CD4-positive, alpha-beta T cell treated with Interleukin-4 for 4 hours (primary cell): ENCODE measurements at places on chromosomes 7 and 10.
A peak's percentile ranks its signal among the peaks of the same experiment; 100 is the strongest.

DNA sequence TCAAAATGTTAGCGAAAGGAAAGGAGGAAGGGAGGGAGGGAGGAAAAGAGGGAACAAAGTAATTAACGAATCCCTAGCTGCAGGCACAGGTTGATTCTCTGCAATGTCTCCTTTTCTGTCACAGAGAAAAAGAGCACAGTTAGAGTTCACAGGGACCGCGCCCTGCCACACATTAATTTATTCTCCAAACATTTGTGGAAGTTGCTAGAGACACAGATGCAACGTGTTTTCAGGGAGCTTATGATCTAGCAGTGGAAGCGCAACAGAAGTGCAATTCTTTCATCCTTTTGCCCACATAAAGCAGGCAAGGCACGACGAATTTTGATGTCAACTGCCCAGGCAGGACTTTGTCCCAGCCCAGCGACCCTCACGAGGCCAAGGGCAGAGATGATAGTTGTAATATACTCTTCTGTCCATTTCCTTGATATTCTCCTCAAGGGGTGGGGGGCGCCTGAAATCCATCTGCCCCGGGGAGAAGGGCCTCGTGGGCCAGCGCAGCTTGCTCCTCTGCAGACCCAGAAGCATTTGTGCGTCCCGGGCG, 101.7 kb upstream of the ZNF438 start:
- DNase-seq = no peak

DNA sequence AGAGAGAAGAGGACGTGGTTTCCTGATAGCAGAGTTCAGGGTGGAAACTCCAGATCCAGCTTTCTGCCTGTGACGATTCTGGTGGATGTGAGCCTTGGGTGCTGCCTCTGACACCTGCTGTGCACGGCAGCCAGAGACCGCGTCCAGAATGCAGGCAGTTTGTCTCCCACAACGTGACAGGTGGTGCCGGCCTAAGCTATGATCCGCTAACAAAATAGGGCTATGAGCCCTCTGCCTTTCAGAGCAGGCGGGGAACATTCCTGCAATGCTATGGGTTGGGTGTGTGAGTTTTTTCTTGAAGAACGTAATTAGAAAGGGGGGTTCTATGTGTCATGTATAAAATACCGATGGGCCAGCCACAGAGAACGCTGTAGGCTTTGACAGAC, 297.3 kb upstream of the PRKCQ start:
- DNase-seq = no peak

GRCh38 chr10:49300140-49300974, 1.4 kb downstream of the C10orf71 start:
- no peak for DNase-seq

- no peak for DNase-seq
Observed at GRCh38 chr7:149846021-149846420, 7.8 kb downstream of the ZNF862 start.

GRCh38 chr10:7458556-7458955, 47.7 kb upstream of the SFMBT2 start:
- DNase-seq = no peak

- no peak for DNase-seq
Observed at GRCh38 chr7:139953229-139953628, 109.5 kb downstream of the PARP12 start.

DNA sequence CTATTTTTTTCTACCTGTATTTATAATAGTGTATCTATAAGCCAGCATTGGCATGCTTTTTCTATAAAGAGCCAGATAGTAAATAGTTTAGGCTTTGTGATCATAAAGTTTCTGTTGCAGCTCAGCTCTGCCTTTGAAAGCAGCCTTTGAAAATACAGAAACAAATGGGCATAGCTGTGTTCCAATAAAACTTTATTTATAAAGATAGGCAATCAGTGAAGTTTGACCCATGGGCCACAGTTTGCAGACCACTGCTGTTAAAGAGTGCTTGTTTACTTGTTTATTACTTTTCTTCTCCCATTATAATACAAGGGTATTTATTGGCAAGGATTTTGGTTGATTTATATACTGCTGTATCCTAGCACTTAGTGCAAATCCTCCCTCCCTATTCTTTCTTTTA, 72.5 kb downstream of the SRI start:
- DNase-seq = no peak

GRCh38 chr10:102399217-102400021, 3.9 kb downstream of the NFKB2 start:
- DNase-seq = peak; percentile 84

GRCh38 chr10:71278691-71279588, 40.1 kb upstream of the SLC29A3 start:
- no peak for DNase-seq

GRCh38 chr7:134593530-134594392, 44.9 kb downstream of the AKR1B15 start:
- no peak for DNase-seq

DNA sequence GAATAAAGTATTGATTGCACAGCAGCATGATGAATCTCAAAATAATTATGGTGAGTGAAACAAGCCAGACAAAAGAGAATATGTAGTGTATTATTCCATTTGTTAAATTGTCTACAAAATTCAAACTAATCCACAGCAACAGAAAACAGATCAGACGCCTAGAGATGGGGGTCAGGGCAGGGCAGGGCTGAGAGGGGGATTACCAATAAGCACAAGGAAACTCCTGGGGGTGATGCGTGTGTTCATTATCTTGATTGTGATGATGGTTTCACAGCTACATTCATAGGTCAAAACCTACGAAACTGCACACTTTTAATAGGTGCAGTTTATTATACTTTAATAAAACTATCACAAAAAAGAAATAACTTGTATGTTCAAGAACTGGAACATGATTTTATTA, 132.7 kb upstream of the CDK6 start:
- no peak for DNase-seq

DNA sequence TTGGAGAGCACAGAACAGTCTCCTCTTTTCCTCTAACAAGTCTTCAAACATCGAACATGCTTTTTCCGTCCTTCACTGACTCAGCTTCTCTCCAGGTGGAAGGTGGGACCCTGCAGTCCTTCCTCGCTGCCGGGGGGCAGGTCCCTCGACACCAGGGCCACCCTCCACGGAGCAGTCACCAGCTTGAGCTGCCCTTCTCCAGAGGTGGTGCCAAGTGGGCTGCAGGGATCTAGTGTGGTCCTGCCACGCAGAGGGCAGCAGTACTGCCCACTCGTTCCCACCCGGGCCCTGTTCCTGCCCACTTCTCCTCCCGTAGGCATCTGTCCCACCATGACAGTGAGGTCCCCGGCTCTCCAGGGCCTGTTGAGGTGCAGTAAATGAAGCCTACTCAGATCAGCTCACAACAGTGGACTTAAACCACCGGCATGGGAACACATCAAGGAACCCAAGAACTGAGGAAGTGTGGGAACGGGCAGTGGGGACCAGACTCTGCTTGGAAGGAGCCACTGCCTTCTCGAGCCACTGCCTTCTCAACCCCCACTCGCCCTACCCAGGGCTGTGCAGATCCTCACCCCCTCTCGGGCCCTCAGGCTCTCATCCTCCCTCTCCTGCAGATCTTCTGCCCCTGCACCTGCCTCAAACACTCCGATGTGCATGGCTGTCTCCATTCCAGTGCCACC, 153.9 kb downstream of the OAT start:
- DNase-seq = no peak

DNA sequence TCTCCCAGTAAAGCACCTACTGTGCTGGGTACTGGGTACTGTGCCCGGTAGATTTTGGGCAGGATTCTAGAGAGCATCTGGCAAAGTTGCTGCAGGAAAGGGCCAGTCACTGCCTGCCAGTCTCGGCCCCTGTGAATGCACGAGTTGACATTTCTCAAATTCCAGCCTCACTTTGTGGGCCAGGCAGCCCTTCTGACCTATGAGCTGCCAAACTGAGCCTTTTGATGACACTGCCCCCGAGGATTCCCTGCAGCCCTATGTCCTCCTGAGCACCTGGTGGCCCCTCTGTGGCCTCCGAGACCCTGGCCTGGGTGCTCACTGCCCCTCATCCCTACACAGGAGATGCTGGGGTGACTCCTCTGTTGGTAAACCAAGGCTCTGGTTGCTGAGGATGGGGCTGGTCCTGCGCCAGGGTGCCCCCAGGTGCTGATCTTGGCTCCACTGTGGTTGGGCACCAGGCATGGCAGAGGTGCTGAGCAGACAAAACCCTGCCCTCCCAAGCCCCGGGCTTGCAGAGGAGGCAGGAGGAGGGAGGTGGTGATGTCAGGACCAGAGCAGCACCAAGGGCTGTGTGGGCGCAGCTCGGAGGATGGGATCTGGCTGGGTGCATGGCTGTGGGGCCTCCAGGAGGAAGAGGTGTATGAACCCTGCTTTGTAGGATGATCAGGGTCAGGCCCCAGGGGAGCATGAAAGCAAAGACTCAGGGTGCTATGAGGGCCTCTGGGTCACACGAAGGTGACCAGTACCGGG, 16.2 kb downstream of the LHPP start:
- no peak for DNase-seq

GRCh38 chr10:61871487-61871886, 30.0 kb upstream of the ARID5B start:
- DNase-seq = no peak

DNA sequence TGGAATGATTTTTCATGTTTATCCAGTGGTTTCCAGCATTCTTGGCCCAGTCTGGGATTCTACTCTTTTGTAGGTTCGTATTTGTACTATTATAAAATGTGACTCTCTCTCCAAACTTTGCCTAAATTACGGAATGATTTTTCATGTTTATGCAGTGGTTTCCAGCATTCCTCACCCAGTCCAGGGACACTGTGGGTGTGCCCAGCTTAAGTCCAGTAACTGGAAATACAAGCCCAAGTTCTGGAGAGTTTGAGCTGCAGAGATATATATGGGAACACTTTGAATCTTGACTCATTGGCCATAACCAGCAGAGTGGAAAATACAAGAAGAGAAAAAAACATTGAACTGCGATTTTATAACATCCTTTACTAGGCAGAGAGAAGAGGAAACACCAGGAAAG, 5.9 kb upstream of the MAGI2 start:
- no peak for DNase-seq

DNA sequence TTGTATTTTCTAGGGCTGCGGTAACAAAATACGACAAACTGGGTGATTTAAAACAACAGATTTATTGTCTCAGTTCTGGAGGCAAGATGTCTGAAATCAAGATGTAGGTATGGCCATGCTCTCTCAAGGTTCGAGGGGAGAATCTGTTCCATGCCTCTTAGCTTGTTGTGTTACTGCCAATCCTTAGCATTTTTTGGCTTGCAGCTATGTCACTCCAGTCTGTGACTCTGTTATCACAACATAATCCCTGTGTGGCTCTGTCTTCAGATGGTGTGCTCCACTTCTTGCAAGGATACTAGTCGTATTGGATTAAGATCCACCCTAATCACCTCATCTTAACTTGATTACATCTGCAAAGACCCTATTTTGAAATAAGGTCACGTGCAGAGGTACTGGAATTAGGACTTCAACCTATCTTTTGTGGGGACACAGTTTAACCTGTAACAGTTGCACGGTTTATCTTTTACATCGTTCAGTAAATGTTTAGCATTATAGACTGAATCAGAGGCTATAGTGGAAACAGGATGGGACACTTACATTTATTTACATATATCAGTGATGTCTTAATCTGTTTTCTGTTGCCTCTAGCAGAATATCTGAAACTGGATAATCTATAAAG, 3.1 kb downstream of the C1GALT1 start:
- DNase-seq = no peak

DNA sequence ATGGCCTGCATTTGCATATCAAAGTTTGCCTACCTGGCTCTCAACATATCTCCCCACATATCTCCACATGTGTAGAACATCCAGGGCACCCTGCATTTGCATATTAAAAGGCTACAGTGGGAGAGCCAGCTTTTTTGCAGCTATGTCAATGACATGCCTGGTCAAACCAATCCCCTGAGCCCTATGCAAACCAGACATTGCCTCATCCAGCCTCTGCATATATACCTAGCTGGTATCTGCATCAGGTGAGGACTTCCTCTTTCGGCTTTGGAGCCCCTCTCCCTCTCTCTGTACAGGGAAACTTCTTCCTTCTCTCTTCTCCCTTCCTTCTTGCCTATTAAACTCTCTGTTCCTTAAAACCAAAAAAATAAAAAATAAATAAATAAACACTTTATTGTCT, 142.7 kb upstream of the STEAP4 start:
- DNase-seq = no peak

GRCh38 chr7:30306976-30307375, 22.6 kb downstream of the ZNRF2 start:
- DNase-seq = peak; percentile 24

- DNase-seq = no peak
Observed at GRCh38 chr7:17472939-17473338, 174.5 kb downstream of the AHR start.

DNA sequence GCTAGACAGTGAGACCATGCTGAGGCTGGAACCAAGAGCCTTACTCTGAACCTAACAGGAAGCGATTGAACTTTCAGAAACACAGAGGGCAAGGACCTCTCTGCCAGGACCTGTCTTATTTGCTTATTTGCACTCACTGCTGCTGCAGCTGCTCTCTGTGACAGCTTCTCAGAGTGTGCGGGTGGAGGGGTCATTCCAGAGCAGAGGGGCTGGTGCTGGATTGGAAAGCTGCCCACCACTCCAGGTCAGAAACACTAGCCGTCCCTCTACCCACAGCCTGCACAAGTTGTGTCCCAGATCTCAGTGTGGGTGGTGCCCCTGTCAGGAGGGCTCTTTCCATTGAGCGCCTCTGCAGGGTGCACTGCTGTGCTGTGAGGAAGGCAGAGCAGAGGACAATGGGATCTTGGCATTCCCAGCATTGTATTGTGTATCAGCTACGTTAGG, 126.2 kb downstream of the CCNY start:
- DNase-seq = no peak

DNA sequence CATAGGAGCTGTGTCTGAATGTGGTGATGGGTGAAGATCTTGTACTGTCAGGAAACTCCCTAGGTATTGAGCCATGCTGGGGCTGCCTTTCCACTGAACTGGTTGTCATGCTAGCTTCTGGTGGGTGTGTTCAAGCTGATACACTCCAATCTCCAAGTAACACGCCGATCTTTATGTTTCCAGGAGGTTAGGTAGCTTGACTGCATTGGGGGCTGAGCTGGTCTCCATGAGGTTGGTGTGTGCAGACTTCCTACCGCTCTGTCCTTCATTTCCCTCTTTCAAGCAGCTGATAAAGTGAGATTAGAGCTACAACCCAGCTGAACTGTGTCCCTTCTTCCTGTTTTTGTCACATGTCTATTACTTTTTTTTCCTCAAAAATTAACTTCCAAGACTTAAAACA, 265.5 kb downstream of the ANKRD30A start:
- DNase-seq = no peak

DNA sequence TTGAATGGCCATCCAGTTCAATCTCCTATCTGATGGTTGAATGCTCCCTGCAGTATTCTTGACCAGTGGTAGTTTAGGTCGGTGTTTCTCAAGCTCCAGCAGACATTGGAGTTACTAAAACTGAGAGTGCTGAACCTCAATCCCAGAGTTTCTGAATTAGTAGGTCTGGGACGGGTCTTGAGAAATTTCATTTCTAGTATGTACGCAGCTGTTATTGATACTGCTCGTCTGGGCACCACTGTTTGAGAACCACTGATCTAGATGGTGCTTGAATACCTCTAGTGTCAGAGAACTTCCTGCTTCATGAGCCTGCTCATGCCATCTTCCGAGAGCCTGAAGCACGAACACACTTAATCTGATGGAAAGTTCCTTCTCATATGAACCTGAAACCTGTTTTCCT, 99.4 kb upstream of the CREB5 start:
- no peak for DNase-seq
